Activated naive CD8-positive, alpha-beta T cell treated with anti-CD3 and anti-CD28 coated beads, Interleukin-2, amount 10 ng/mL, durations not matched to agents 7 days and 5 days (primary cell): ENCODE measurements at places on chromosomes 3 and 15. TPM values are rescaled to one million over a fixed set of nuclear protein-coding genes. Genes with fewer than 3 reads are reported as not detected.
A peak's percentile ranks its signal among the peaks of the same experiment; 100 is the strongest.

GRCh38 chr3:194730365-194730764 is 44.7 kb downstream of the FAM43A start:
- H3K4me3 ChIP-seq: no peak overlapping the region
- no peaks in the 10 kb centered on the region for H3K36me3 ChIP-seq
- H3K4me1 ChIP-seq: no peaks in the 10 kb centered on the region
- no peak for DNase-seq
- no peak overlapping the region for H3K27ac ChIP-seq

DNA sequence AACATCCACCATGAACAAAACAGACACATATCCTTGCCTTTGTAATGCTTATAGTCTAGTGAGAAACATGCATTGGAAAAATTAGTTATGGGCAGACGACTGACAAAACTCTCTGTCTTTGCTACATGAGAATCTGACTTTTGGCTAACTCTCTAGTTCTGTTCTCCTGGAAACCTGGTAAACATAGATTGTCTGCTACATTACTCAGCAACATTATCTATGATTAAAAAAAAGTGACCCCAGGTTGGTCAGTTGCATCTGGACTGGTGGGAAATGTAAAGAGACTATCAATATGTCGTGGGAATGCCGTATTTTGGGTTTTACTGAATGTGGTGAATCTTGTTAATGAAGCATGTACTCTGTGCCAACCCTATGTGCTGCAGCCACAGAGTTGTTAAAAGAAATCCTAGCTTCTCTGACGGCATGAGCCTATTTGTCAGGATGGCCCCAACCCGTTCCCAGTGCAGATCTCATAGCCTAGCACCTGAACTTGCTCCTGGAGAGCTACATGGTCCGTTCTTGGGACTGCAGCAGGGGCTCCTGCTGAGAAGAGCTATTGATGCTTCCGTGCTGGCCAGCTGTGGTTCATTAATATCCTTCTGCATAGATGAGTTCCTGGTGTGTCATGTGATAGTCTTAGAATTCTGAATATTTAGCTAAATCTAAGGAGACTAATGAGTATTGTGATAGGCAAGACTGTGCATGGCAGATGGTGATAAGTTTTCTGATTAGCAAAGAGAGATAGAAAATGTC is 311.7 kb upstream of the ZNF717 start:
- no peak for DNase-seq
- no peak overlapping the region for H3K4me3 ChIP-seq
- H3K4me1 ChIP-seq: no peaks in the 10 kb centered on the region

DNA sequence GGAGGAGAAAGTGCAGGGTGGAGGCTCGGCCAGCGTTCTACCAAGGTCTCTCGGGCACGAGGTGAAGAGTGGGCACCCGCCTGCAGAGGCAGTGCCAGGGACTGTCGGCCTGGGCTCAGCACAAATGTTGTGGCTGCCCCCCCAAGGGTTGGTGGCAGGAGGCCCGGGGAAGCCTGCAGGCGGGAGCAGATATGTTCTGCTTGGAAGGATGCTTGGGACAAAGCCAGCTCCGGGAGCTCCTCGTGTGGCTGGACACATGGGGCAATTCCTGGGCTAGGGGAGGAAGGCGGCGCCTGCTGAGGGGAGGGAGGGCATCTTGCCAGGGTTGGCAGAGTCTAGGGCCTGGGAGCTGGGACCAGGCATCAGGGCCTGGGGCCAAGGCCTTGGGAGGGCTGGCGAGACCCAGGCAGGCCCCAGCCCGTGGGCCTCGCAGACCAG is 30.4 kb upstream of the FBLN2 start:
- no peak for DNase-seq
- peaks cover 8% of the 10 kb centered on the region for H3K27me3 ChIP-seq
- no peaks in the 10 kb centered on the region for H3K4me1 ChIP-seq
- no peak overlapping the region for H3K27ac ChIP-seq
- H3K4me3 ChIP-seq: no peak overlapping the region

DNA sequence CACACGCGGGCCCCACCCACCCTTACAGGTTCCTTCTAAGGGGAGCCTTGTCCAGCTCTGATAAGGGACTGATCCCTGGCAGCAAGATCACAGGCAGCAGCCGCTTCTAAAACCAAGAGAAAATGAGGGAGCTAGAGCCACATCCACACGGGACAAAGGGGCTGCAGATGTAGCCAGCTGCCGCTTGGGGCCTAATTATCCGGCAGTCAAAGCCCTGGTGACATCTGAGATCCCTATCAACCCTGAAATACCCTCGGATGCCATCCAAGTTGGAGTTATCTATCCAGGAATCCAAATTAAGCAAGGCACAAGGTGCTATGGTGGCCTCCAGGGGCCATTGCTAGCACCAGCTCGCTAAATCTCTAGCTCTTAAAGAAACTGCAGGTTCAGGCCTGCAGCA is 248.3 kb downstream of the VPS13C start:
- no peaks in the 10 kb centered on the region for H3K36me3 ChIP-seq
- no peaks in the 10 kb centered on the region for H3K4me1 ChIP-seq
- H3K27me3 ChIP-seq: no peaks in the 10 kb centered on the region
- DNase-seq: no peak
- H3K27ac ChIP-seq: no peak overlapping the region

GRCh38 chr3:149115114-149115513 is 14.3 kb upstream of the HPS3 start:
- H3K27ac ChIP-seq: no peak overlapping the region
- DNase-seq: no peak
- H3K4me3 ChIP-seq: no peak overlapping the region
- H3K4me1 ChIP-seq: peaks cover under 1% of the 10 kb centered on the region
- peaks cover 6% of the 10 kb centered on the region for H3K27me3 ChIP-seq
- H3K36me3 ChIP-seq: no peaks in the 10 kb centered on the region

DNA sequence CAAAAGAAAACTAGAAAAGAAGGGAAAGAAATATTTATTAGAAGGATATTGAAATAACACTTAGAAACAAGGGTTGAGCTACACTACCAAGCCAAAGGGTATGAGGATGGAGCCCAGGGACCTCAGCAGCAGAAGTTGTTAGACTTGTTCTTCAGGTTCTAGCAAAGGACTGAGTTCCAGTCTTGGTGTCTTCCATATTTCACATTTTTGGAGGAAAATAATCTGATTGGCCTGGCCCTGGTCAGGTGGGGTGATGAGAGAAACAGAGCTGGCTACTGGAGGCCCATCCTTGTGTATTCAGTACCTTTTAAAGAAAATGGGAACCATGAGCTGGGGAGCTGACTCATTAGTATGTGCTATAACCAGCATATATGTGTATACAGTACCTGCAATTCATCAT is 28.2 kb downstream of the PPP4R2 start:
- H3K4me3 ChIP-seq: no peak overlapping the region
- H3K36me3 ChIP-seq: peaks cover 35% of the 10 kb centered on the region
- DNase-seq: no peak
- H3K4me1 ChIP-seq: peaks cover 31% of the 10 kb centered on the region

GRCh38 chr3:171980578-171981270 is 58.7 kb upstream of the FNDC3B start:
- H3K27ac ChIP-seq: peak overlapping the region; percentile 17
- H3K36me3 ChIP-seq: peaks cover 5% of the 10 kb centered on the region
- no peak for DNase-seq
- peaks cover 9% of the 10 kb centered on the region for H3K4me1 ChIP-seq
- no peak overlapping the region for H3K4me3 ChIP-seq

The ITGA11 gene
- total RNA-seq: 0.61 TPM

The PGBD4 gene
- total RNA-seq: 3.8 TPM

The ARHGAP11A gene
- 108 TPM for total RNA-seq

The KY gene
- not detected for total RNA-seq

The PLCB2 gene
- total RNA-seq: 174 TPM
